CD4-positive, alpha-beta T cell treated with Interleukin-15 for 4 hours (primary cell): ENCODE measurements at places on chromosomes 1 and 21.
A peak's percentile ranks its signal among the peaks of the same experiment; 100 is the strongest.

DNA sequence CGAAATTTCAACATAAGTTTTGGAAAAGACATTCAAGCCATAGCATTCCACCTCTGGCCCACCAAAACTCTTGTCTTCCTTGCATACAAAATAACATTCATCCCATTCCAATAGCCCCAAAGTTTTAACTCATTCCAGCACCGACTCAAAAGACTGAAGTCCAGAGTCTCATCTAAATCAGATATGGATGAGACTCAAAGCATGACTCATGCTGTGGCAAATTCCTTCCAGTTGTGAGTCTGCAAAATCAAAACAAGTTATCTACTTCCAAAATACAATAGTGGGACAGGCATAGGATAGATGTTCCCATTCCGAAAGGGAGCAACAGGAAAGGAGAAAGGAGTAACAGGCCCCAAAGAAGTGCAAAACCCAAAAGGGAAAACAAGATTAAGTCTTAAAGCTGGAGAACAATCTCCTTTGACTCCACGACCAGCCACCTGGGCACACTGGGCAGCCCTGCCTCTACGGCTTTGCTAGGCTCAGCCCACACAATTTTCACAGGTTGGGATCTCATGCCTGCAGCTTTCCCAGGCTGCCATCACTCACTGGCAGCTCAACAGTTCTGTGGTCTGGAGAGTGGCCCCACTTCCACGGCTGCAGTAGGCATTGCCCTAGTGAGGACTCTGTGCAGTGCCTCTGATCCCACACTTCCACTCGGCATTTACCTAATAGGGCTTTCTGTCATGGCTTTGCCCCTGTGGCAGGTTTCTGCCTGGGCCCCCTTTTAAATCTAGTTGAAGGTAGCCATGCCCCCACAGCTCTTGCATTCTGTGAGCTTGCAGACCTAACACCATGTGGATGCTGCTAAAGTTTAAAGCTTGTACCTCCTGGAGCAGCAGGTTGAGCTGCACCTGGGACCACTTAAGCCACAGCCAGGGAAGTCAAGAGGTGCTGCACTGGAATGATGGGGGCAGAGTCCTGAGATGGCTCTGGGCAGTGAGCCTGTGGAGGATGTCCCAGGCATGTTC is 51.0 kb downstream of the RUNX3 start:
- DNase-seq = no peak

- DNase-seq = no peak
Observed at GRCh38 chr1:57857809-57858208, 433.9 kb upstream of the DAB1 start.

- no peak for DNase-seq
Observed at GRCh38 chr1:42851420-42851819, 5.0 kb downstream of the ZNF691 start.

DNA sequence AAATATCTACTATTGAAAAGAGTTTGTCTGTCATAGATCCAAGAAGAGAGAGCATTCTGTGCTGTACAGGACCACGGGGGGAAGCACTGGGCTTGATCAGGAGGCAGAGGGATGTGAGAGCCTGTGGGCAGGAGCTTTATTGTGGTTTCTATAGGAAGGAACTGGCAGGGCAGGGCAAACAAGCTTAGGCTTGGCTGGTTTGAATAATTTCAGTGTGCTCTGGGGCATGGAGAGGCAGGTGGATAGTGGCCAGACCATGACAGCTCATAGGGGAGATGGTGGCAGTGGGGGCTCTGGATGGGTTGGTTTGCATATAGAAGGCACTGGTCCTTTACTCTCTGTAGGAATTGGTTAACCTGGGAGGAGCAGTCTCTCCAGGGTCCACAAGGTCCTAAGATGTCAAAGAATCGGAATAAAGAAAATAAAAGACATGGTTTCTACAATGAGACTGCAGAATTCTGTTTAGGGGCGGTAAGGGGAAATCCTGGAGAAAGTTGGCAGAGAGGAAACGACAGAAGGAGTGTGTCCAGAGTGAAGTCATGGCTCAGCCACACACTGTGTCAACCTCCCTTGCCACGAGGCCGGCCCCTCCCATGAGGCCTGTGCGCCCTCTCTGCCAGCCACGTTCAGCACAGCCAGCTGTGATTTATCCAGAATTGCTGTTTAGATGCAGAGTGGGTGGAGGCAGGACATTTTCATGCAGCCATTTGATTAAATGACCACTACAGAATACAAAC is 81.7 kb upstream of the PGBD5 start:
- DNase-seq = no peak

DNA sequence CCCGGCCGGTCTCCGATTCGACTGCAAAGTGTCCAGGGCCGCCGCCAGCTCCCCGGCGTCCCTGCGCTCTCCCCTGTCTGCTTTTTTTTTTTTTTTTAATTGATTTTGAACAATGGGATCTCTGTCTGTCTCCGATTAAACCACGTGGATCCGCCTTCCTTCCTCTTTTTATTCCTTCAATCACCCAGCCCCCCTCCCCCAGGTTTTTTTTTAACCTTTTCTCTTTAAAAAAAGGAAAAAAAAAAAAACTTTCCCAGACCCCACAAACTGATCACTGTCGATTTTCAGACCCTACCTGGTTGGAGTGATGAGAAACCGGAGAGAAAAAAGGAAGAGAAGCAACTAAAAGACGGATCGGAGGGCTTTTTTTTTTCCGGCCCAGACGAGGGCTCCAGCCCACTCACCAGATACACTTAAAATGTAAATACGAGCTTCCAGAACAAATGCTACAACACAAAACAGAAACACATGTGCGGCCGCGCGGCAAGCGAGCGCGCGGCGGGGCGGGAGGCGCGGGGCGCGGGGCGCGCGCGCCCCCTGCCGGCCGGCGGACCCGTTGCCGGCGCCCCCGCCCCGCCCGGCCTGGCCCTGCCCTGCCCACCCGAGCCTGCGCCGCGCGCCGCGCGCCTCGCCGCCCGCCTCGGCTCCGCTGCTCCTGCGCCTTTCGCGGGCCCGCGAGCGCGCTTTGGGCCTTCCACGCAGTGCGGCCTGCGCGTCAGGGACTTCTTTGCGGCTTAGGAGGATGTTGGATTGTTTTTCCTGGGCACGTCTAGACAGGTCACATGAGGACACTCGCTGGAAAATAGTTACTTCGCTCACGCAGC is at the start of gene RCC2:
RCC2 (minus strand) TSS at position 428 of the 824 bp plus-strand sequence. CDS start 1,163 bp downstream, outside the sequence.
- DNase-seq = peak; percentile 71

DNA sequence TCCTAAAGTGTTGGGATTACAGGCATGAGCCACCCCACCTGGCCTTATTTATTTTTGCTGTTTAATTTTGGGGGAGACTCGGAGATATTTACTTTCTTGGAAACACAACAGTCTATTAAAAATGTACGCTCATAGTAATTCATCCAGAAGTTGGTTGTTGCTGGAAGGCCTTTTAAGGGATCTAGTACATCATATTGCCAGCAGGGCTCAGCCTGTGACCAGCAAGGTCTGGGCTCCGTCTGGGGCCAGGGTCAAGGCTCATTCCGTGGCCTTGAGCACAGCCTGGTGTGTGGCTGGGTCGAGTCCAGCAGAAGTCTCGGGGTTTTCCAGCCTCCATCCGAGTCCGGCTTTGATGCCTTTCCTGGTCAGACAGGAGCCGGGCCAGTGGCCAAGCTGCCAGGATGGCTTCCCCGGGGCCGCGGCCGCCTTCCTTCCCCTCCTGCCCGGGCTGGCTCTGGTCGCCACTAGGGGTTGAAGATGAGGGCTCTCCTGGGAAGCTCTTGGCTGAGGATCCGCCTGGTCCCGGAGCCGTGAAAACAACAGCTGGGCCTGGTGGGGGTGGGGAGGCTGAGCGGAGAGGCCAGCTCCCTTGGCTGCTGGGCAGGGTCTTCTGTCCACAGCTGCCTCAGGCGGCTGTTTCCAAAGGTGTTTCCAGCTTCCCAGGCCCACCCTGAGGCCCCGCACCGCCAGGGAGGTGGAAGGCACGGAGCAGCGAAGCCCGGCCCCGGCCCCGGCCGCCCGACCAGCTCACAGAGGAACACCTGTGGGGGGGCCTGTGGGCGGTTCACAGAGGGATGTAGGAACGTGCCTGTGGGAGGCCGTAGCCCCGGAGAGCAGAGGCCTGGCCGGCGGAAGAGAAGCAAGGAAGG is 5.1 kb upstream of the VWA1 start:
- DNase-seq = no peak

- DNase-seq = no peak
Observed at GRCh38 chr1:208821939-208822338, 577.8 kb upstream of the PLXNA2 start.

DNA sequence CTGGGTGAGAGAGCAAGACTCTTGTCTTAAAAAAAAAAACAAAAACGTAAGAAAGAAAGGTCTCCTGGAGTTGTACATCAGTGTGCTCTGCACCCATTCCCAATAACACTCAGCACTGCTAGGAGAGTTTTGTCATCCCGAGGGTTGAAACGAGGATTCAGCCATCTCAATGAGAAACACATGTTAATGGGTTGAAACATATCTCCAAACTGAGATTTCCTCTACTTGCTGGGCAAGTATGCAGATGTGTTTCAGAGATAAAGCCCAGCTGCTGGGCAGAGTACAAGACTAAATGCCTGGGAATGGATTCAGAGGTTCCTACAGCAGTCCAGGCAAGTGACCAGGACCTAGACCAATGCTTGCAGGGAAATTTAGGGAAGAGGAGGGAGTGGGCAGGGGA is 2.6 kb upstream of the MFN2 start:
- no peak for DNase-seq
